Lower lobe of right lung (tissue), 2 donors: ENCODE measurements at places on chromosomes 2 and 18. TPM values are rescaled to one million over a fixed set of nuclear protein-coding genes. Genes with fewer than 3 reads are reported as not detected.

DNA sequence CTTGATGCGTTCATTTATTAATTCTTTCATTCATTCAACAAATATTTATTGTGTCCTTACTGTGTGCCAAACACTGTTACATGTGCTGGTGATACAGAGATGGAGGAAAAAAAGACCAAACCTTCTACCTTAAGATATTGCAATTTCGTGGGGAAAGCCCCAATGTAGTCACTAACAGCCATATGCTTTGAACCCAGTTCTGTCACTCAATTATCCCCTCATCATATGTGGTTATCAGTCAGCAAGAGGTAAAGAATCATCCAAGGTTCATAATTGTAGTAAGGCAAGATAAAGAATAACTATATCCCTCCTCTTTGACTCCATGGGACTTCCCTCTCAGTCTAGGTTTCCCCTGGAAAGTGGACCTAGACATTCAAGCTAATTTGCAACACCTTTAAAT is 1185.6 kb upstream of the CELF4 start:
- H3K27me3 ChIP-seq = no peaks in the 10 kb centered on the region
- no peaks in the 10 kb centered on the region for H3K36me3 ChIP-seq
- H3K4me3 ChIP-seq = no peak overlapping the region
- DNase-seq = no peak
- H3K4me1 ChIP-seq = no peaks in the 10 kb centered on the region

DNA sequence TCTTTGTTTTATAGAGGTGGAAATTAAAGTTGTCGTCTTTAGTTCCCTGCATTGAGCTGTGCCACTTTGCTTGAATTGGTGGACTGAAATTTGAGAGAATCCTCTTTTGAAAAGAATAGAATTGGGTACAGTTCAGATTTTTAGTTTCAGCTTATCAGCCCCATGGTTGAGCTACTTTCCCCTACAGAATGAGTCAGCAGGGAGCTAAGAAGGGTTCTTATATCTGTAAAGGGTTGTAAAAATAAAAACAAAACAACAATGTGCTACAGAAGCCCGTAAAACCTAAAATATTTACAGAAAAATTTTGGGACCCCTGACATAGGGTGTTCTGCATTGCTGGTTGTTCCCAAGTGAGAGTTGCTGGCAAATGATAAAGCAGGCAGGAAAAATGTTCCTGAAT is 12.6 kb downstream of the SLC20A1 start:
- peaks cover 12% of the 10 kb centered on the region for H3K4me1 ChIP-seq
- no peak overlapping the region for H3K27ac ChIP-seq
- no peak for DNase-seq
- no peak overlapping the region for H3K4me3 ChIP-seq
- H3K27me3 ChIP-seq = no peaks in the 10 kb centered on the region

DNA sequence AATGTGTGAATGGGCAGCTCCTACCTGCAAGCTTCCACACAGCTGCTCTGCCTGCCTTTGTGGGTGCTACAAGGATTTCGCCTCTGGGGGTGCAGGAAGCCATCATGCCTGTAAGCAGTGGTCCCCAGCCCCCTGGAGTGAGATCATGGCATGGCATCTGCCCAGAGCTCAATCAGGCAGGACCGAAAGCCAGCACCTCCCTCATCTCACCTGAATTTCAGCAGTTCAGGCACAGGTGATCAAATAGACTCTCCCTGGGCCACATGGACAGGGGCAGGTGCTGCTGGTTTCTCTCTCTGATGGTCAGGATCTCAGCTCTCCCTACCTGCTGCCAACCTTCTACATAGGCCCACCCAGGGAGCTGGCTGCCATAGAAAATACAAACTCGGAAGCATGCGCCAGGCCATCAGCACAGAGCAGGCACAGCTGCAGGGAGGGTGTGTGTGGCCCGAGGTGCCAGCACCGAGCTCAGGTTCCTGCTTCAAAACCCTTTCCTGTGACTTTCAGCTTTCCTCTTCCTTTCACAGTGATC is 133.2 kb upstream of the ID2 start:
- no peak overlapping the region for H3K27ac ChIP-seq
- no peak for DNase-seq
- H3K4me3 ChIP-seq = no peak overlapping the region
- no peaks in the 10 kb centered on the region for H3K27me3 ChIP-seq
- no peaks in the 10 kb centered on the region for H3K36me3 ChIP-seq
- H3K4me1 ChIP-seq = peaks cover 25% of the 10 kb centered on the region

- H3K4me1 ChIP-seq = no peaks in the 10 kb centered on the region
- H3K36me3 ChIP-seq = no peaks in the 10 kb centered on the region
- DNase-seq = no peak
- H3K27ac ChIP-seq = no peak overlapping the region
- peaks cover 4% of the 10 kb centered on the region for H3K27me3 ChIP-seq
- no peak overlapping the region for H3K4me3 ChIP-seq
Measured at GRCh38 chr2:239710953-239711861, 310.4 kb upstream of the HDAC4 start.

GRCh38 chr2:85111819-85112281 is 21.3 kb upstream of the TCF7L1 start:
- H3K36me3 ChIP-seq = no peaks in the 10 kb centered on the region
- H3K27me3 ChIP-seq = no peaks in the 10 kb centered on the region
- no peak overlapping the region for H3K27ac ChIP-seq
- DNase-seq = no peak
- H3K4me3 ChIP-seq = no peak overlapping the region

DNA sequence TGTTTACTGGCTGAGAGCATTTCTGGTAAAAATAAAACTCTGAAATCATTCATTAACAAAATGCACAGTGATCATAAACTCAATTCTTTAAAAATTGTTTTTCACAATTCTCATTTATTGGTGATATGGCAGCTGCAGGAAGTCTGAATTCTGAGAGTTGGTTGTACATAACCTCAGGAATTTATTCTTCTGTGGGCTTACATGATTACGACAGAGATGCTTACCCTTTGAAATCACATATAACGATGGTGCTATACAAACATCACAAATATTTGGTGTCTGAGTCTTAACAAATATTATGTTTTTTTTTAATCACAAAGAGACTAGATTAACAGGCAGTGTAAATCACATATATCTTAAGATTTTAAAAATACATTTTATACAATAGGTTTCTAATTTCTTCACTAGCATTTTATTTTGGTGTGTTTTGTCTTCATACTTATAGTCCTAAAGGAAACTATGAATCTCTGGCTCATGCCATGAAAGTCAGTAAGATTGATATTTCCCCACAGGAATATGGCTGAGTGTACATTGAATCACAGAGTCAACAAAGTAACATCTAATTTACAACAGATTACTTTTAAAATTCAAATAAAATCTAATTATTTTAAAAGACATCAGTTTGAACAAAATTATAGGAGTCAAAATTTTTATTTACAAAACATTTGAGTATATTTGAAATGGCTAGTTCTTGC is 318.8 kb upstream of the THUMPD2 start:
- no peak overlapping the region for H3K27ac ChIP-seq
- no peak for DNase-seq
- no peaks in the 10 kb centered on the region for H3K36me3 ChIP-seq
- no peak overlapping the region for H3K4me3 ChIP-seq
- H3K27me3 ChIP-seq = no peaks in the 10 kb centered on the region

GRCh38 chr2:3387011-3387410 is 7.5 kb downstream of the TRAPPC12 start:
- peaks cover 50% of the 10 kb centered on the region for H3K36me3 ChIP-seq
- H3K4me1 ChIP-seq = no peaks in the 10 kb centered on the region
- no peak overlapping the region for H3K4me3 ChIP-seq
- no peaks in the 10 kb centered on the region for H3K27me3 ChIP-seq
- DNase-seq = no peak
- no peak overlapping the region for H3K27ac ChIP-seq

GRCh38 chr2:218860950-218861381 is 1.4 kb downstream of the WNT6 start:
- H3K27ac ChIP-seq = no peak overlapping the region
- peaks cover 70% of the 10 kb centered on the region for H3K27me3 ChIP-seq
- H3K36me3 ChIP-seq = no peaks in the 10 kb centered on the region
- peaks cover 16% of the 10 kb centered on the region for H3K4me1 ChIP-seq
- peak overlapping the region; percentile 11 for H3K4me3 ChIP-seq

- no peak overlapping the region for H3K4me3 ChIP-seq
- no peaks in the 10 kb centered on the region for H3K27me3 ChIP-seq
- H3K27ac ChIP-seq = no peak overlapping the region
Measured at GRCh38 chr2:66469214-66469902, 34.4 kb downstream of the MEIS1 start.

- no peaks in the 10 kb centered on the region for H3K27me3 ChIP-seq
- no peak overlapping the region for H3K4me3 ChIP-seq
- H3K36me3 ChIP-seq = peaks cover 100% of the 10 kb centered on the region
- no peaks in the 10 kb centered on the region for H3K4me1 ChIP-seq
Measured at GRCh38 chr2:86123328-86123925, 17.4 kb downstream of the PTCD3 start.

GRCh38 chr18:54149078-54149697 is 75.3 kb downstream of the MBD2 start:
- no peaks in the 10 kb centered on the region for H3K4me1 ChIP-seq
- H3K27me3 ChIP-seq = no peaks in the 10 kb centered on the region
- no peak overlapping the region for H3K4me3 ChIP-seq
- peaks cover 13% of the 10 kb centered on the region for H3K36me3 ChIP-seq
- DNase-seq = no peak

The CAVIN2 gene
- total RNA-seq = 182 TPM

The ZCCHC2 gene
- 51.9 TPM for total RNA-seq

The DSC2 gene
- 17.6 TPM for total RNA-seq
